RPMI8226 (cell line): ENCODE measurements at places on chromosomes 13 and 19.

GRCh38 chr19:17311455-17312188 lies 2.3 kb downstream of the DDA1 start:
- DNase-seq: no peak

DNA sequence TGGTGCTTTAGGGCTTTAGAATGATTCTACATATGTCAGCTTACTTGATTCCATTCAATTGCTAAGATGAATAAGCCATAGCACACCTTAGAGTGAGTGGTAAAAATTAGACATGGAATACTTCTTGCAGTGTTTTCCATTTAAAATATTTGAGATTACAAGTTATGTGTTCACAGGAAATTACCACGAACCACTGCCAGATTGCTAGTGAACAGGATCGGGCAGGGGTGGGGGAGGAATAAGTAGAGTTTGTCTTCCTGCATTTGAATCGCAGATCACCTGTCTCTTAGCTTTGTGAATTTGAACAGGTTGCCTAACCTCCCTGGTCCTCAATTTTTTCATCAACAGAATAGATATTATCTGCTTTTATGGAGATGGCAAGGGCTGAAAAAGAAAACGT lies 124.6 kb downstream of the GGACT start:
- DNase-seq: no peak

DNA sequence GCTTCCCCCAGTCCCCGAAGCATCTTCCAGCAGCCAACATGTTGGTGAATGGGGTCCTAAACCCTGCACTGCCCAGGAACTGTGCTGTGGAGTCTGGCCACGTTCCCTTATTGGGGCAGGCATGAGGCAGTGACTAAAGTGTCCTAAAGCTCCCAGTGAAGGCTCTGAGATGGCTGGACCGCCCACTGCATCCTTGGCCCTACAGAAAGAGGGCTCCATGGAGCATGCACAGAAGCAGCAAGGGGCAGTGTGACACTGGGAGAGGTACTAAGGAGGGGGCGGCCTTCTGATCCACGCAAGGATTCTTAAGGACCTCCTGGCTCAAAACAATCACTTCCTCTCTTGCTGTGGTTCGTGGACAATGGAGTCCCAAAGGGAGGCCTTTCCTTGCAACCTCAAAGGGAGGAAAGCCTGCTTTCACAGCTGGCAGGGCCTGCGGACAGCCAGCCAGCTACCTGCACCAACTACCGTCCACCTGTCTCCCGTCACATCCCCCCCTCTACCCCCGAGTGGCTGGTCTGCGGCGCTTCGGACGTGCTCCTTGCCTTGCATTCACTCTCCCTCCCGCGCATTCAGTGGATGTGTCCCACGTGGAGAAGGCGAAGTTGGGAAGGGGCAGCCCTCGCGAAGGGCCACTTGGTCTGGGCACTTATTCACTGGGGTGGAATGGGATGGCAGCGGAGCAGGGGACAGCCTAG lies 63.9 kb upstream of the STARD13 start:
- no peak for DNase-seq

GRCh38 chr13:86729206-86729605 lies 930.0 kb upstream of the SLITRK6 start:
- no peak for DNase-seq

- no peak for DNase-seq
Measured at GRCh38 chr19:41691268-41691970, 3.3 kb upstream of the CEACAM7 start.

GRCh38 chr19:1691589-1692290 lies 39.3 kb upstream of the TCF3 start:
- no peak for DNase-seq

DNA sequence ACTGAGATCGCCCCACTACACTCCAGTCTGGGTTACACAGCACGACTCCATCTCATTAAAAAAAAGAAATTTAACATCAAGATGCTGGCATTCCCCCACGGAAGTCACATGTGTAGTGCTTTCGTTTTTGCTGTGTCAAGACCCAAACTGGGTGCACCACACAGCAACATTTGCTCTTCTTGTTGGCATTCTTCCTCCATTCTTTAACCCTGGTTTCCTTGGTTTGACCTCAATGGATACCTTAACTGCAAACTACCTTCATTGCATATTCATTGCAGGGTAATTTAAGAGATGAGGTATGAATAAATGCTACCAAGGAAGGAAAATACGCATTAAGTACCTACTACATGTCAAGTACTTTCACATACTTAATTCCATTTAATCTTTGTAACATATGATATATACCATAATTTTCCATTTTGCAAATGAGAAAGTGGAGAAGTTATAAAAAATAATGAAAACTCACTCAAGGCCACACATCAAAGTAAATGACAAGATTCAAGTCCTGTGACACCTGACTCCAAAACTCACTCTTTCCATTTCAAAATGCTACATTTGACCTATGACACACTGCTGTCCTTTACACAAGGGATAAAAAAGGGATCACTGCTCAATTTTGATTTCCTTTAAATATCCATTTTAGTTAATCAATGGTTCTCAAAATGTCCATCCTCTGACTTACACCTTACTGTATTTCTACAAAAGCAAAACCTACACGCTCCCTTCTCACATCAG lies 59.2 kb downstream of the STK24 start:
- DNase-seq: no peak

GRCh38 chr19:39154629-39155100 lies 29.1 kb downstream of the PAK4 start:
- no peak for DNase-seq

DNA sequence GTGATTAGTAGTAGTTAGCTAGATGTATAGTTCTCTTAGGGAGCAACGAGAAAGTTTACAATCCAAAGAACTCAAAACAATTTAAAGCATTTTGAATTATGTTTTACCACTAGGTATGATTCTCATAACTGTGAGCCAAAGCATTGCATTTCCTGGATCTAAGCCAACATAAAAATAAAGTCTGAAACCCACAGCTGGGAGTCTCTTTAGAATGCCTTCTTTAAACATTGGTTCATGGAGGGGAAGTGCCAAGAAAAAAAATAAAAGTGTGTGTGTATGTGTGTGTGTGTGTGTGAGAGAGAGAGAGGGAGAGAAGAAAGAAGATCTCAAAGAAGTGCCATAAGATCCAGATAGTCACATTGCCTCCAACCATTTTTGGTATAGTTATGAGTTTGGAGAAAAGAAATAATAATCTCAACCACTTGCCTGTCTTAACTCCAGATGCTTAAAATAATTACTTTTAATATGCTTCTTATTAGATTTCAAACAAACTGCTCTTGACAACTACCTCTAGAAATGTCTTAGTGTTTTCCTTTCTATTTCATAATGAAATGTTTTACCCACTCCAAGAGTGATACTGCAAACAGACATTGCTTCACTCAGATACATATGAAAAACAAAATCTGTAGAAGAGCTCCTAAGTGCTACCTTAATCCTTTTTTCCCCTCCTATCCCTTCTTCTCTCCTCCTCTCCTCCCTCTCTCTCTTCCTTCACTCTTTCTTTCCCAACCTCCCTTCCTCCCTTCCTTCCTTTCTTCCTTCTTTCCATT lies 554.1 kb downstream of the KCTD12 start:
- peak; percentile 69 for DNase-seq

GRCh38 chr19:29380581-29380980 lies 145.2 kb upstream of the VSTM2B start:
- DNase-seq: no peak

GRCh38 chr13:38883783-38884182 lies 106.8 kb downstream of the STOML3 start:
- DNase-seq: no peak

DNA sequence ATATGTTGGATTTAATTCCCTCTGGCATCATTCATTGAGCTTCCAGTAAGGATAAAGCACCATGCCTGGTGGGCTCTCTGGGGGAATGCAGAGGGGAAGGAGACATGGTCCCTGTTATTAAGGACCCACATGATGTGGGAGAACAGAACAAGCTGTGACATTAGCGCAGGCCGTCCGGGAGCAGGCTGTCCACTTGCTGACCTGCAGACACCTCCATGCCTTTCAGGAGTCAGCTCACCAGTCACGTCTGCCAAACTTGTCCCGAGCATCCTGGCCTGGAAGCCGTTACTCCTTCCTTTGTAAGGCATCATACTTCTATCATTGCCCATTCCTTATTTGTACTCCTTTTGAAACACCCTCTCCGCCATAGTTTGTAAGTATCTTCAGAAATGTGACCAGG lies 23.4 kb downstream of the B3GLCT start:
- DNase-seq: no peak

DNA sequence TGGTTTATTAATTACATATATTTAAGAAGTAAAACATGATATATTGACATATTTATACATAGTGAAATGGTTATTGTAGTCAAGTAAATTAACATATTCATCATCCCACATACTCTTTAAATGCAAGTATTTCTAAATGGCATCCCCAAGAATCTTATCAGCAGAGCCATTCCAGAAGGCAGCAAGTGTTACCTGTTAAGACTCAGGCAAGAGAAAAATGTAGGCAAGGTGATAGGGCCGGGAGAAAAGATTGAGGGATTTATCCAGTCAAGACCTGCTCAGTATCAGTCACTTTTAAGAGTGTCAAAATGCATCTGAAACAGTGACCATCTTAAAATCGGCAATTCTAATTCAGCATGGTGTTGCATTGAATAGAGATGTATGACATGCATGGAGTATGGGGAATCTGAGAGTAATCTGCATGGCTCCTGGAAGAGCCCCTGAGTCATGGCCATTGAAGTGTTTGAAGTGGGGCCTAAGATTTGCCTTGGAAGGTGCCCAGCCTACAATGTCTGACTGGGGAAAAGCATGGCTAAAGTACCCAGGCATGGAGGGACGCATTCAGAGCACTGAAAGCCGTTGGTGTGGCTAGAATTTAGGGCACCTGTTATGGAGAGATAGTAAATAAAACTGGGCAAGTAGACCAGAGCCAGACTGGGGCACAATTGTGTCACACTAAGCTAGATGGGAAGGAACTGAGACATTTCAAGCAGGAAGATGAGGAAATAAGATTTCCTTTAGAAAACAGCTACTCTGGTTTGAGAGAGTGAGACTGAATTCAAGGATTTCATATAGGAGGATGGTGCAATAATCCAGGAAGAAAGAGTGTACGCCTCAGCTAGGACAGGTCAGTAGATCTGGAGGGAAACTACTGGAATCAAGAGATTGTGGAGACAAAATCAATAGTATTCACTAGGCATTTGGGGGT lies 25.0 kb upstream of the C1QTNF9B start:
- DNase-seq: no peak

- DNase-seq: no peak
Measured at GRCh38 chr13:30561511-30561910, 56.2 kb upstream of the USPL1 start.

DNA sequence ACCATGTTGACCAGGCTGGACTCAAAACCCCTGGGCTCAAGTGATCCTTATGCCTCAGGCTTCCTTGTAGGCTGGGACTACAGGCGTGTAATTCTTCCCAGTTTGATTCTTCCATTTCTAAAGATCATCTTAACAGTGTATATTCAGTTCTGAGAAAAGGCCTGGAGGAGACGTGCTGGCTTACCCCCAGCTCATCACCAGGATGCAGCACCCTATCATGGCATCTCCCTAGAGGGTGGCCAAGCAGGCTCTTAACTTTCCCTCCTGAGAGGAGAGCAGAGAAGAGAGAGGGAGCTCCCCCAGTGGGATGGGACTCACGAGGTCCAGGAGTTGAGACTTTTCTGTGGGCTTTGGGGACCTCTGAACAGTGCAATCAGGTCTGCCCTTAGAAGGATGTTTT lies 2.1 kb upstream of the TUBA3C start:
- DNase-seq: no peak

- no peak for DNase-seq
Measured at GRCh38 chr13:64369121-64369520, 2861.0 kb downstream of the PCDH9 start.

DNA sequence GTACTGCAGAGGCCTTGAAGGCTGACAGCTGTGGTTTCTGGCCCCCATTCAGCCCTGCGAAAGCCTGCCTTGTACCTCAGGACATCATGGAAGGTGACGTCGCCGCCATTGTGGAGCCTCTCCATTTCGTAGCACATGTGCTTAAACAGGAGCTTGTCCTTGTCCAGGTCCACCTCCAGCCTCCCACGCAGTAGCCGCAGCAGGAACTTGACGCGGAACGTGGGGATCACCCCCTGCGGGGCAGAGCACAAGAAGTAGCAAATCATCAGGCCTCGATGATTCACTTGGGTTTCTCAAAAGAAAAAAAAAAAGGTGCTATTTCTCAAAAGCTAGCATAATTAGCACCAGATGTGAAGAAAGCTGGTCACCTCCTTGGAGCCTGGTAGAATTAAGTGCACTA lies 351.0 kb downstream of the NALCN start:
- DNase-seq: no peak

DNA sequence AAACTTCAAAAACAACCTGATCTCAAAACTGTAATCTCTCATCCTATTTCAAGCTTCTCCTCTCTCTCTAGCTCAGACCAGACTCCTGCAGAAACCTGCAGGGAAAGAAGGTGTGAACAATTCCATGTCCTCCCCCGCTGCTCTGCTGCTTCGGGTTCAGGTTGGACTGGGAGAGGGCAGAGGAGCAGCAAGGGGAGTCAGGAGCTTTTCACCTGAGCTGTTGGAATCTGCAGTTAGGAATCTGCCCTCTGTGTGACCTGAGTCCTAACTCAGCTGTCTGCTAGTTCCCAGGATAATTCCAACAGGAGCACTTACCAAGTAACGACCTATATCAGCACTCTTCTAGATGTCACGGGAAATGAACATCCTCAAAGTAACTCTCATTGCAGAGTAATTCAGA lies 118.3 kb downstream of the DNAJC15 start:
- DNase-seq: no peak

GRCh38 chr19:34676697-34677385 lies at the start of gene SCGB2B2:
TSS of gene SCGB2B2 (minus strand) at chr19:34677159. CDS start at chr19:34594563, 82,596 bp downstream.
- DNase-seq: peak; percentile 78

- DNase-seq: no peak
Measured at GRCh38 chr13:110471156-110471832, 90.2 kb downstream of the RAB20 start.

DNA sequence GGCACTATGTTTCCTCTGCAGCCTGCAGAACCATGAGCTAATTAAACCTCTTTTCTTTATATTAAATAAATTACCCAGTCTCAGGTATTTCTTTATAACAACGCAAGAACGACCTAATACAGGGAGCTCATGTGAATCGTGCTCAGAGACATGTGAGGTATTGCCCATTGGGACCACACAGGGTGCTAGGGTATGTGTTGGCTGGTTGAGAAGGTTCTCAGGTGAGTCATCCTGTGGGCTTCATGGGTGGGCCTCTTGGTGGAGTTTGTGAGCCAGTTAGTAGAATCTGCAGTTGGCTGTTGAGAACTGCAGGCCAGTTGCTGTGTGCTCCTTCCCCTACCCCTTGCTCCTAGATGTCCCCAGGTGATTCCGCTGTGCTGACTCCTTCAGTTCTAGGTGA lies 163.0 kb downstream of the HS6ST3 start:
- no peak for DNase-seq

- peak; percentile 54 for DNase-seq
Measured at GRCh38 chr13:87820241-87820640, 149.1 kb downstream of the SLITRK5 start.
